Heart left ventricle (tissue), 16 donors: ENCODE measurements at places on chromosomes 12 and 14. TPM values are rescaled to one million over a fixed set of nuclear protein-coding genes. Genes with fewer than 3 reads are reported as not detected.
A peak's percentile ranks its signal among the peaks of the same experiment; 100 is the strongest.

PRH2 gene
- not detected for total RNA-seq

PLXNC1 gene
- 18.4 TPM for total RNA-seq

PLD4 gene
- total RNA-seq, result 0.25 TPM

ITGB7 gene
- total RNA-seq, result 0.31 TPM

AQP6 gene
- total RNA-seq, result not detected

DBX2 gene
- not detected for total RNA-seq

SLC5A8 gene
- total RNA-seq, result not detected

CCDC38 gene
- not detected for total RNA-seq

ANKRD33 gene
- not detected for total RNA-seq

DNA sequence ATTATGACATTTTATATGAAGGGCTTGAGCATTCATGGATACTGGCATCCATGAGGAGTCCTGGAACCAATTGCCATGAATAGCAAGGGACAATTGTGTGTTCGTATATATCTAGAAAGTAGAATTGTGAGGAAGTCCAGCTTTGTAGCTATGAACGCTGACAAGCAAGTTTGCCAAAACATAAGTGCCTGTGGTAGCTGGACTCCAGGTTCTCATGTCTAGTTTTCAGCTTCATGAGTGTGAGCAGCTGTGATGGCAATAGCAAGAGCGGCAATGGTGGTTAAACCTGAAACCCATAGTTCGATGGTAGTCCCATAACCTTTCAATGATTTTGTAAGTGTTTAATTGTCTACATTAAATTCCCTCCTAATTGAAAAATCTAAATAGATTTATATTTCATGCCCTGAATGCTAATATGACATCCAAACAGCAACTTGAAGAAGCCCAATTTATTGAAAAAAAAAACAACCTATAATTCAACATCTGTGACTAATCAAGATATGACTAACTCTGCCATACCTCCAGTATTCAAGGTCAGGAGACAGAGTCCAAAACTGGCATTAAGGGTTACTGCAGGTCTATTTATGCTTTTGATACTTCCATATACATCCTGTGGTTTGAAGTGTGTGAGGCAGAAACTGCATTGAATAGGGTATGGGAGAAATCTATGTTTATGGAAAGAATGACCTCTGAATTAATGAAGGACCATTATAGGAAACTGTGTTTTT is 50.3 kb upstream of the PCED1B start:
- peaks cover 5% of the 10 kb centered on the region for H3K4me1 ChIP-seq
- H3K27ac ChIP-seq, result no peak overlapping the region

DNA sequence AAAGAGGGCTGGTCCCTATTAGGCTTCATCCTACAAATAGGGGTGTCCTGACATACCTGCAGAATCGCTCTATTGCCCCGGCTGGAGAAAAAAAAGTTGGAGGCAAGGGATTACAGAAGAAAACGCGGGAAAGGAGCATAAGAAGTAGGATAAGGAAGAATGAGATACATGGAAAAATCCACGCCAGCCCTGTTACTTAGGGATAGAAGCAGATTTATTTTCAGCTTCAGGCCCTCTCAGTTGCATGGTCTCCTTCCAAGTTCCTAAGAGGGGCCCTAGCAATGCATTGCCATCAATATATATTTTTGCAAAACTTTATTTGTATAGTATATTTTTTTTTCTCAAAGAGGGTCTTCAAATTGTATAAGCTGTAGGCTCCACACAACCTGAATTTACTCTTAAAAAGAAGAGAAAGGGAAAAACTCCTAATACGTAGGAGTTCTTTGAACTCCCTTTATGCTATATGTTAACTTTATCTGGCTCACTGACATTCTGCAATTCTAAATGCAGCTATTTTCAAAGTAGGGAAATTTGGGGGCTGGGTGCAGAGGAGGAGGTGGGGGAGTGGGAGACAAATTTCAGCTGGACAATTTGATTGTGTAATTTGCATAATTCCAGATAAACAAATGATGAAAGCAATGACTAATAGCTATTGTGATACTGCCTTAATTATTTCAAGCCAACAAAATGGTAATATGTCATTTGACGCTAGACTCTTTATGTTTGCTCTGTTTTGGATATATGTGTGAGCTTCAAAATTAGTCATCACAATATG is 137.7 kb upstream of the TRHDE start:
- no peaks in the 10 kb centered on the region for H3K36me3 ChIP-seq
- no peaks in the 10 kb centered on the region for H3K4me1 ChIP-seq
- no peak overlapping the region for H3K4me3 ChIP-seq
- H3K27me3 ChIP-seq, result no peaks in the 10 kb centered on the region

DNA sequence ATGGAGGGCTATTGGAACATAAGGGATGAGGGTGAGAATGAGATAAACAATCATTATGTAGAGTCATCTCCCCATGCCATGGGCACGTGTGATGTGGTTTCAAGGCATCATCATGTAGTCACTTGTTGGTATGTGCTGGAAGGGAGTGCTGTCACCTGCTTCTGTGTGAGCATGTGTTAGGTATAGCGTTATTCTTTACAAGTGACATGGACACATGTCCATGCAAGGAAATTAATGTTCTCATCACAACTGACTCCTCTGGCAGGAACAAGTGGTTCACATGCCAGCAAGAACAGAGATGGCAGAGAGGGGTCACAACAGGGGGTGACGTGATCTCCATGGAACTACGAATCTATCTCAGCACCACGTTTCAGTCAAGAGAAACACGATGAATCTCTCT is 815.8 kb downstream of the BCL11B start:
- no peaks in the 10 kb centered on the region for H3K4me1 ChIP-seq
- no peaks in the 10 kb centered on the region for H3K36me3 ChIP-seq
- DNase-seq, result no peak
- H3K27ac ChIP-seq, result no peak overlapping the region
- H3K4me3 ChIP-seq, result no peak overlapping the region
- no peaks in the 10 kb centered on the region for H3K27me3 ChIP-seq

DNA sequence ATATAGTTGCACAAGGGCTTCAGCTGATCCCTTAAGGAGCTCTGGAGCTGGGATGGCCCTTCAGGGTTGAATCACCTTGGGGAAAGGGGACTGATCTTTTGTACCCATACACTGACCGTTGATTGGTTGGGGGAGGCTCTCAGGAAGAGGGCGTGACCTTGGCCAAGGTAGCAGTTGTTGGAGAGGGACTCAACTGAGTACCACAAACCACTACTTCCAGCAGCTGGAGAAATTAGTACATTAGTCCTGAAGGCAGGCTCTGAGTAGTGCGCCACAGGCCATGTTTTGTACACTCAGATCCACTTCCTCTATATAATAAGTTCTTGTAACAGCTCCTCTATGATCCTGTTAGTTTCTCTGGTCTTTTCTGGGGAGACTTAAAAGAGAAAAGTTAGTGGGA is 317.6 kb downstream of the CCDC91 start:
- H3K4me3 ChIP-seq, result no peak overlapping the region
- H3K27ac ChIP-seq, result no peak overlapping the region
- no peaks in the 10 kb centered on the region for H3K36me3 ChIP-seq

DNA sequence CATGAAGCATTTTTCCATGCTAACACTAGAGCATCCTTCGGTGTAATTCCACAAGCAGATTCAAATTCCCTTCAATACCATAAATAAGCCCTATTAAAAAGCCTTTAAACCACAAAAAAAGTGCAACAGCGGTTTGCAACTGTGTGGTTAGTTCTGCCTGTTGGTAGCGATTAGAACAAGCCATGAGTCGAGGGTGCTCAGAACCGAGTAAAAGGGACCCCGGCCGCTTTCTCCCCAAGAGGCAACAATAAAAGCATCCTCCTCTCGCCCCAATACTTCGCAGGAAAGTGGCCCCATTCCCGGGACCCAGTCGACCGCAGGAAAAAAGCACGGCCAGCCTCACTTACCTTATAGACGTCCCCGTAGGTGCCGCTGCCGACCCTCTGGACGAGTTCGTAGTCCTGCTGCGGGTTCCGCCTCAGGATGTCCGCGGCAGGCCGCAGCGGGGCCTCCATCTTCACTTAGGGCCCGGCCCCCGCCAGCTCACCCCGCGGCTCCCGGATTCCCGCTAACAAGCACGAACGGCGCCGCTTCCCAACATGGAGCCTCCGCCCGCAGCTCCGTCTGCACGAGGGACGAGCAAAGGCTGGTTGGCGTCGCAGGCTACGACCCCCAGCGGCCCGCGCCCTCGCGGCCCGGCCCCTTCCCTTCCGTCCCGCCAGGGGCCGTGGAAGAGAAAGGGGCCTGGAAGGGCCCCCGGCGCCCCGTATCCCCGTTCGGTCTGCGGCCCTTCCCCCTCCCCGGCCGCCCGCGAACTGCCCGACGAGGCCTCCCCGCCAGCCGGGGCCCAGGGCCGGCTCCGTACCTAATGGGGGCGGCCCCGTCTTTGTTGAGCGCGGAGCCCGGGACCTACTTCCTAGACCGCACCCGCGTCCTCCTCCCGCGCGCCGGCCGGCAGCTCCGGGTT is 521 bp downstream of the MAP4K5 start:
- no peaks in the 10 kb centered on the region for H3K36me3 ChIP-seq
- peak overlapping the region; percentile 95 for H3K27ac ChIP-seq
- H3K27me3 ChIP-seq, result no peaks in the 10 kb centered on the region
- peak; percentile 46 for DNase-seq
- peaks cover 26% of the 10 kb centered on the region for H3K4me1 ChIP-seq
- peak overlapping the region; percentile 90 for H3K4me3 ChIP-seq

DNA sequence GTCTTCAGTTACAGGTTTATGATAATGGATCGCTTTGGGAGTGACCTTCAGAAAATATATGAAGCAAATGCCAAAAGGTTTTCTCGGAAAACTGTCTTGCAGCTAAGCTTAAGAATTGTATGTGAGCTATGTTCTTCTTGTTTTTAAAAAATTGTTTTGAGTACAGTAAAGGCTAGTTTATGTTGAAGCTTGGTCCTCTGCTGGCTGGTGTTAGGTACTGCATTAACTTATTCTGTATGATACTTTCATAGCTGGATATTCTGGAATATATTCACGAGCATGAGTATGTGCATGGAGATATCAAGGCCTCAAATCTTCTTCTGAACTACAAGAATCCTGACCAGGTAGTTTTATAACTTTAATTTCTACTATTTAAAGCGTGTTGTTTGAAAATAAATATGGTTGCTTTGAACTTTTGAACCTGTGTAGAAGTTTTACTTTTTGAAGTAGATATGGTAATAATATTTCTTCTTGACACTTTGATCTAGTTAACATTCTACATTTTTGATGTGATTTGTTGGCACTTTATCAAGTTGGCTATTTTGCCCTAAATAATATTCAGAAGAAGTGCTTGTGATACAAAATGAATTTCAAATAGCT is 55.7 kb downstream of the VRK1 start:
- no peaks in the 10 kb centered on the region for H3K4me1 ChIP-seq
- H3K36me3 ChIP-seq, result no peaks in the 10 kb centered on the region
- no peak for DNase-seq
- no peak overlapping the region for H3K4me3 ChIP-seq
- no peaks in the 10 kb centered on the region for H3K27me3 ChIP-seq
- no peak overlapping the region for H3K27ac ChIP-seq

GRCh38 chr12:14846042-14846587 is 2.8 kb upstream of the ART4 start:
- no peak for DNase-seq
- no peaks in the 10 kb centered on the region for H3K27me3 ChIP-seq
- peak overlapping the region; percentile 45 for H3K27ac ChIP-seq
- H3K4me1 ChIP-seq, result peaks cover 22% of the 10 kb centered on the region
- H3K4me3 ChIP-seq, result no peak overlapping the region

DNA sequence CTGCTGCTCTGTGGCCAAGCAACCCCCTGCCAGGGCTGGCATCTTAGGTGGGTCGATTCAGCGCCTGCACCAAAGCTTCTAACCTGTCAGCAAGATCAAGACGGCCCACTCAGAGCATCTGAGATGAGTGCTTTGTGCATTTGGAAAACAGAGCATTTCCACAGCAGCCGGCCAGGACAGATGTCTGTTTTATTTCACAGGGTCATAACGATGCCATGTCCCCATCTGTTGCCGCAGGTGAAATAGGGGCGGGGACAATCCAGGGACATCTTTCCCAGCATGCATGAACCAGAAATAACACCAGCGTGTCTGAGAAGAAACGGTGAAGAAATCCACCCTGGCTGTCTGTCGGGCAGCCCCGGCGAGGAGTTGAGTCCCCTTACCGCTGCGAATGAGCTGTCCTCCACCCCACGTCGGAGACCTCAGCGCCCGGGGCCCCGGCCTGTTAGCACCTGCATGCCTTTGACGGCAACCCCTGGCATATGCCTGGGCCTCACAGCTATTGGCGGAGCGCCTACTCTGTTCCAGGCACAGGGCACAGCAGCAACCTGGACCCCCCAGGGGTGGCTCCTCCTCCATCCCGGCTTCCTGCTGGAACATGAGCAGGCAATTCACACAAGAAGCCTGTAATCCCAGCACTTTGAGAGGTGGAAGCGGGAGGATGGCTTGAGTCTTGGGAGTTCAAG is 30.6 kb upstream of the ULK1 start:
- H3K4me3 ChIP-seq, result no peak overlapping the region
- H3K27me3 ChIP-seq, result no peaks in the 10 kb centered on the region
- peaks cover 4% of the 10 kb centered on the region for H3K4me1 ChIP-seq
- H3K36me3 ChIP-seq, result no peaks in the 10 kb centered on the region
- H3K27ac ChIP-seq, result no peak overlapping the region

GRCh38 chr12:93168751-93169150 is 209.0 kb upstream of the NUDT4 start:
- peak overlapping the region; percentile 48 for H3K4me3 ChIP-seq
- DNase-seq, result no peak
- H3K36me3 ChIP-seq, result no peaks in the 10 kb centered on the region
- no peaks in the 10 kb centered on the region for H3K27me3 ChIP-seq

DNA sequence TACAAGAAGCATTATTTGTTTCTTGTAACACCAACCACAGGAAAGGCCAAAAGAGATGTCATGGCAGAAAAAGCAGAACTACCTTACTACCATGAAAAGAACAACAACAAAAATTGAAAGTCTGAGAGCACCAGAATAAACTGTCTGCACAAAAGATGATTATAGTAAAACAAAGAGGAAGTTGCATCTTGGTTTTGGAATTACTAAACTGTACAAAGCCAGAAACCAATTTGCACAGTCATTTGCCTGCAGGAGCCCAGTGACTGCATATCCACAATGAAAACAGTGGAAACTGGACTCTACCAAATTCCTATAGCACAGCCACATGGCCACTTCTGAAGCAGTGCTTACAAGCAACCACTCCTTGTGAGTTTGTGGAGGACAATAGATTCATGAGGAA is 276.2 kb downstream of the SSPN start:
- H3K27ac ChIP-seq, result no peak overlapping the region
- H3K4me1 ChIP-seq, result peaks cover 51% of the 10 kb centered on the region
- no peak overlapping the region for H3K4me3 ChIP-seq
- H3K27me3 ChIP-seq, result no peaks in the 10 kb centered on the region
- H3K36me3 ChIP-seq, result no peaks in the 10 kb centered on the region

DNA sequence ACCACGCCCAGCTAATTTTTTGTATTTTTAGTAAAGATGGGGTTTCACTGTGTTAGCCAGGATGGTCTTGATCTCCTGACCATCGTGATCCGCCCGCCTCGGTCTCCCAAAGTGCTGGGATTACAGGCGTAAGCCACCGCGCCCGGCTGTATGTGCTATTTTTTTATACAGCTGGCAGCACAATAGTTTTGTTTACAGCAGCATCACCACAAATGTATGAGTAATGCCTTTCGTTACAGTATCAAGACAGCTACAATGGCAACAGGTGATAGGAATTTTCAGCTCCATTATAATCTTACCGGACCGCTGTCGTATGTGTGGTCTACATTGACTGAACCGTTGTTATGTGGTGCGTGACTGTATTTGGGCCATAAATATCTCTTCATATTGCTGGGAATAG is 11.6 kb upstream of the MDM2 start:
- no peaks in the 10 kb centered on the region for H3K4me1 ChIP-seq
- no peak overlapping the region for H3K27ac ChIP-seq
- H3K27me3 ChIP-seq, result no peaks in the 10 kb centered on the region
- no peak for DNase-seq
- no peaks in the 10 kb centered on the region for H3K36me3 ChIP-seq
- H3K4me3 ChIP-seq, result no peak overlapping the region
